ENCODE measurements at places on chromosomes 1 and 21.

DNA sequence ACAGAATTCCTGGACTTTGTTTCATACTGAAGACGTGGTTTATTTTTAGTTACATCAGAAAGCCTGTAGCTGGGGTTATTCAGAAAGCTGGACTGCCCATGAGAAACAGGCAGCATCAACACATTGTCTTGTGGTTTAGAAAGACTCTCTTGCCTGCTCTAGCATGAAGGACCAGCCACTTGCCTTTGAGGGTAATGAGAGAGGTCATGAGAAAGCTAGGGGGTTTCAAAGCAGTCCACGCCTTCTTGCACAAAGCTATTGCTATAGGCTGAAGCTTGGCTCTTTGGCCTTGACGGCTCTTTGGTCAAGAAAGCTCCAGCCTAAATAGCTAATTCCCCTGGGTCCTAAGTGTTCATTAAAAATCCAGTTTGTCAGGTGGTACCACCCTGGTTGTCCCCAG lies 208.1 kb downstream of the PRDM2 start:
- no peak for DNase-seq

DNA sequence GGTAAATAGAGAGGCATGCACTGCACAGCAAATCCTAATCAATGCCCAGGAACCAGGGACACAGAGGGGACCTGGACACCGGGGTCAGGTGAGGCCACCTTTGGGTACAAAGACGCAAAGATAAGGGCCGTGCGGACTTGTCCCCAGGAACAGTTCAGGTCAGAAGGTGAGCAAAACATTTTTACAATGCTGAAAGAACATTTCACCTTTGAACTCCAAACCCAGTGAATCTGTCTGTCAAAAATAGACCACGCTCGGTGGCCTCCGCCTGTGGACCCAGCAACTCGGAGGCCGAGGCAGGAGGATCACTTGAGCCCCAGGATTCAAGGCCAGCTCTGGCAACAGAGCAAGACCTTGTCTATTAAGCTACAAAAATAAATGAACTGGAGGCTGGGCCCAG lies 15.2 kb downstream of the TNFRSF14 start:
- DNase-seq, result no peak

GRCh38 chr1:200535605-200536004 lies 84.9 kb downstream of the KIF14 start:
- DNase-seq, result no peak

- no peak for DNase-seq
These were observed 126.3 kb upstream of the CXADR start for GRCh38 chr21:17386498-17386897.

- DNase-seq, result no peak
These were observed 6.1 kb upstream of the PLA2G5 start for GRCh38 chr1:20063861-20064292.

- DNase-seq, result no peak
These were observed 551 bp downstream of the ZRANB2 start for GRCh38 chr1:71080230-71080738.

- no peak for DNase-seq
These were observed 4.7 kb downstream of the SLC9A1 start for GRCh38 chr1:27150183-27150582.

DNA sequence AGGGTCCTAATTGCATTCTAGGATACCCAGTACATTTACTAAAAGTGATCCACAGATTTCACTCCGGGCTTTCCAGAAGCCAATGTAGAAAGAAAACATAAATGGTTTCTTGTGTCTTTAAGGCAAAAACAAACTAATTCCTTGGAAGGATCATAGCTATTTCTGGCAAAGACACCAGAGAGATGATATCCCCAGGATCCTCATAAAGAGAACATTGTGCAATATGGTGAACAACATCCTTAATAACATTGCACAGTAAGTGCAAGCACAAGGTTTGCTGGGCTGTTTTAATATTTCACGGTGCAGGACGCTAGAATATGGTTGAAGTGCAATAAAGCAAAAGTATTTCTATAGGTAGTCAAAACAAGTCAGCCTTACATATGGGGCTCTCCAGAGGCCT lies 83.0 kb downstream of the NTPCR start:
- no peak for DNase-seq

Data from activated T-cell treated with anti-CD3 and anti-CD28 coated beads, Interleukin-2, amount 50 U/mL, for 1 hour (primary cell).